Effector memory CD8-positive, alpha-beta T cell (primary cell): ENCODE measurements at places on chromosomes 3 and 15.

DNA sequence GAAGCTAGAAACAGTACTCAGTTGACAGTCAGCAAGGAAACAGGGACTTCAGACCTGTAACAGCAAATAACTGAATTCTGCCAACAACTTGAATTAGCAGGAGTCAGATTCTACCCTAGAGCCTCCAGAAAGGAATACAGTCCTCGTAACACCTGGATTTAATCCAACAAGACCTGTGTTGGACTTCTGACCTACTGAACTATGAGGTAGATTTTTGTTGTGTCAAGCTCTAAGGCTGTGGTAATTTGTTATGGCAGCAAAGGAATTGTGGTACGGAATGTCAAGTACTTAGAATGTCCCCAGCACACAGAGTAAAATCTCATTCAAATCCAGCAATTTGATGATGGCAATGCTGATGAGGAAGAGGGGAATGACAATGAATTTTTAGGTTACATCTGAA is 234.1 kb downstream of the LRRN1 start:
- DNase-seq: no peak

DNA sequence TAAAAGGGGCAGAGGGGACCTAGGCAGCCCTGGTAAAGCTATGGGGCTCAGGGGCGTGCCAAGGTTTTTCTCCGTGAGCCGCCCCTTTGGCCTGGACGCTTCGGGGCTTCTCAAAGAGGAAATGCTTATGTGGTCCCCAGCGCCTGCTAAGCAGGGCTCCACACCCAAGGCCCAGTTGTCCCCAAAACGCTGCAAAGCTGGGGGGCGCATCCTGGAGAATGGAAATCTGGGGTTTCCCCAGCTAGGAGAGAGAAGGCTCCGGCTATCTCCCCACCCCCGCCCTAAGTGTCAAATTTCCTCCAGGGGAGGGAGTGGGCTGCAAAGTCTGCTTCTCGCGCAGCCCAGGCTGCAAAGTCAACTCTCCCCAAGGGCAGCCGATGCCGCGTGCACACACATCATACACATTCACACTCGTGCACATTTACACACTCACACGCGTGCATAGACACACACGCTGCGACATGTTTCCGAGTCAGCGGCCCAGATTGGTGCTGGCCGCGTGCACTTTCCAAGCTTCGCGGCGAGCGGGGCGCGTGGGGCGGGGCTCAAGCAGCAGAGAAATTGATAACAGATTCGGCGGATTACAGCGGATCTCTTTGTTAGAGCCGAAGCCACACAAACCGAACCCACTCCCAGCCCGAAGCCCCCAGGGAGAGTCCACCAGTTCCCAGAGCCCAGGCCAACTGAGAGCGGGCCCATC is 4.5 kb downstream of the WNT5A start:
- no peak for DNase-seq

DNA sequence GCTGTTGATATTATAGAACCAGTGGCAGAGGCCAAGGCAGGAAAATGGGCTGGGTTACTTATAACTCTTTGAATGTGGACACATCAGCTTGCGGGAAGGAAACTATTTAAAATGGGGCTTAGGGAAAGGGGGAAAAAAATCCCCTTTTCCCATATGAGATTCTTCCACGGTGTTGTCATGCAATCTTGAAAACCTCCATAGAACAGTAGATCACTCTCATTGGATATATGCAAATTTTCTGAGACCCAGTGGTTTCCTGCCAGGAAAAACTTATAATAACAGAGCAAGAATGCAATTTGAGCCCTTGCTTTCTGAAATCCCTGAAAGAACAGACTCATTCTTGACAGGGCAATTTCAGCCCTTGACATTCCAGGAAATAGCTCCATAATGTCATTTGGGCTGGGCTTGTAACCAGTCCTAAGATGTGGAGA is 31.1 kb downstream of the TMEM212 start:
- DNase-seq: no peak

- DNase-seq: no peak
Observed at GRCh38 chr3:74287557-74287956, 326.9 kb downstream of the CNTN3 start.

- peak; percentile 34 for DNase-seq
Observed at GRCh38 chr3:50525987-50526386, 22.6 kb upstream of the CACNA2D2 start.

DNA sequence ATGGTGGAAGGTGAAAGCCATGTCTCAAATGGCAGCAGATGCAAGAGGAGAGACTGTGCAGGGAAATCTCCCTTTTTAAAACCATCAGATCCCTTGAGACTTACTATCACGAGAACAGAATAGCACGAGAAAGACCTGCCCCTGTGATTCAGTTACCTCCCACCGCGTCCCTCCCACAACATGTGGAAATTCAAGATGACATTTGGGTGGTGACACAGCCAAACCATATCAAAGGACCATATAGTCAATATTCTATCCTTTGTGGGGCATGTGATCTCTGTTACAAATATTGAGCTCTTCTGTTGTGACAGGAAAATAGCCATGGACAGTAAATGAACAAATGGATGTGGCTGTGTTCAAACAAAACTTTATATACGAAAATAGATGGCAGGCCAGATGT is 77.2 kb upstream of the ACKR4 start:
- DNase-seq: no peak
